ENCODE measurements at places on chromosomes 5 and 9.

DNA sequence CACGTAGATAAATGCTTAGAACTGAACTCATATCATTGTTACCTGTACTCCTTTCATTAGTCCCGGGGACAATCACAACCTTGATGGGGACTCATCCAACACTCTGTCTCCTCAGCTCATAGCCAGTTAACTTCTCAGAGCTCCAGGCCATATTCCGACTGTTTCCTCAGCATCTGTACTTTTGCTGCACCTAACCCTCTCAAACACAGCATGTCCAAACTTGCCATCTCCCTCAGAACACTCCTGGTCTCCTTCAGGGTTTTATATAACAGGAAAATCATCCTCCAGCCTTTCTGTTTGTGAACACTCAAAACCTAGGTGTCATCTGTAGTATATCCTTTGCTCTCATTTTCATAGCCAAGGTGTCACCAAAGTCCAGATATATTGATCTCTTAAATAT is 150.5 kb downstream of the CDH6 start:
- DNase-seq, result no peak

- DNase-seq, result no peak
Measured at GRCh38 chr5:176817841-176818377, 7.5 kb downstream of the UNC5A start.

GRCh38 chr5:133524666-133525065 is 87.7 kb downstream of the FSTL4 start:
- no peak for DNase-seq

- DNase-seq, result no peak
Measured at GRCh38 chr9:95024097-95024671, 293.3 kb downstream of the FANCC start.

DNA sequence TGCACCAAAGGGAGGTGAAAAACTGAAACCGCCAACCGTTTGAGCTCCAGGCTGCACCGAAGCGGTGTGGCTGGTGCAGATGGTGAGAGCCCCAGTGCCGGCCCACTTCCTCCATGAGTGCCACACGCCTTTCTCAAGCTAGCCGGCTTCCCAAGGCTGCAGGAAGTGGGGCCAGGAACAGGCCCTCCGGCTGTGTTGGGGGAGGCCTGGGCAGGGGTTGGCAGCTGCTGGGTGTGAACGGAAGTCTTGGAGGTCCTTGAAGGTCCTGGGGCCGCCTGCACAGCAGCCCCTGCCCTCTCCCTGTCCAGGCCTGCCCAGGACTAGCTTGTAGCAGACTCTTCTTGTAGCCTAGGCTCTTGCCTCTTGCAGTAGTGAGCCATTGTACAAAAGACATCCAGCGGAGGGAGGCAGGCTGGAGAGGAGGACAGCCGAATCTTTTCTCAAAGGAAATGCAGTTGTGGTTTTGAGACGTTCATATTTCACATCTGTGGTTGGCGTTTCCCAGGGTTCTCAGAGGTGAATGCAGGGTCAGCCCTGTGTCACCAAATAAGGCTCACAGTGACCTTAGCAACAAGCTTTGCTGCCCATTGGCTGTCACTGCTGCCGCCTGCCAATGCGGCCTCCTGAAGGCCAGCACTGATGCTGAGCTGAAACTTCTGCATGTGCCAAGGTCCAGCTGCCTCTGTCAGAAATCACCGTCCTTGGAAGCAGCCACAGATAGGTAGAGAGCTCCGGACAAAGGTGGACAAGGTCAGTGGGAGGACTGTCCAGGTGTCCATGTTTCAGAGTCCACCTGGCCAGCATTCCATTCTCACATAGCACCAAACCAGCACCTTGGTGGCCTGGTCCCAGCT is 23.9 kb downstream of the IRF1 start:
- DNase-seq, result no peak

- DNase-seq, result no peak
Measured at GRCh38 chr5:19534751-19535150, 453.2 kb downstream of the CDH18 start.

DNA sequence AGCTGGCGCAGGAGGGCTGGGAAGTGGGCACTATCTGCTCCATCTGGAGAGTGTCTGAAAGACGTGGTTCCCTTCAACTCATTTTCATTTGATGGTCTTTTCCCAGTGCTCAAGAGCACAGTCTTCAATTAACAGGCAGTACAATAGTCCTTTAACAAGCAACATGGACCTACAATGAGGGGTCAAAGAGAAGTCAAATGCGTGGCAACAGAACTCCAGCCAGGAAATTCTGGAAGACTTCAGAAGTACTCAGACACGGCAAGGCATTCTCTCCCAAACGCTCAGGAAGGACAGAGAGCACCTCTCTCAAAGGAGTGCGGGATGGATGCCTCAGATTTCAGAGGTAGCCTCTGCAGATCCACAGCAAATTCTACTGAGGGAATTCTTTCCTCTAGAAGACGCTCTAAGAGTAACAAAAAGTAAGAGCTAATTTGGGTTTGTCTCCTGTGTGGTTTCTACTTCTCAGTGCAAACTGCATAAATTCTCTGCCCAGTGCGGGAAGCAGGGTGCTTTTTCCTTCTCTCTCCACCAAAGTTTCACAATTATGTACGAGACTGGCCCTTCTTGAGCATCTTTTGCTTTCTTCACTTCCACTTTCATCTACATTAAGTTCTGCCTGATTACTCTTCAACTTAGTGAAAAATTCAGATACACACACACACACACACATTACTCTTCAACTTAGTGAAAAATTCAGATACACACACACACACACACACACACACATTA is 56.4 kb downstream of the LHFPL2 start:
- DNase-seq, result no peak

DNA sequence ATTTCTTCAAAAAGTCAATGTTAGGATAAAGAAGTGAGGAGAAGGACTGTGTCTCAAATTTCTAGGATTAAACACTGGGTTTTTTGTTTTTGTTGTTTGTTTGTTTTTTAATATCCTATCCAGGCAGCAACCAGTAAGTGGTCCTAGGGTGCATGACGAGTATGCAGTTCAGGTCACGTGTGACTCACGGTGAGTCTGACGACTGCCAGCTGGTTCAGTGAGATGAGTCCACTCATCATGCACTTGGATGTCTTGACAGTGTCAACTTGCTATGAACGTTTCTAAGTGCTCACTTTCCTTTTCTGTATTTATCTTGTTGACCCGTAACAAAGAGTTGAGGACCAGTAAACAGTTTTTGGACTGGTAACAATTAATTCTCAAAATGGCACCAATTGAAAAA is 32.7 kb downstream of the ATG10 start:
- DNase-seq, result no peak

GRCh38 chr5:146105477-146105876 is at the start of gene PLAC8L1:
Gene PLAC8L1 (minus strand): TSS chr5:146105577. CDS start chr5:146104311, 1,266 bp downstream.
- DNase-seq, result no peak

DNA sequence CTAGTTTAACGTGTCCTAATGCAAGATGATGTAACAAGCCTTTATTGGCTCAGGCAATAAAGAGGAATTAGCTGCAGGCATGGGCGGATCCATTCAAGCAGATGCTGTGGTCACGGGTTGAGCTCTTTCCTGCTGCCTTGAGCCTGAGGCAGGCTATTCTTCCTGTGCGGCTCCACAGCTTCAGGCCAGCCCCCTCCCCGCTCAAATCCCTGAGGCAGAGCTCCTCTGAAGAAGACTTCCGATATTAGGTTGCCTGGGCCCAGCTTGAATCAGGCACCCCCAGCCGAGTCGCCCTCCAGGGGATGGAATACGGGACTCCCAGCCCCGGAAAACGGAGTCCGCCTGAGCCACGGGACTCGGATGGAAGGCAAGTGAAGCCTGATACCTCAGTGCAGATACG is 95.0 kb upstream of the RUFY1 start:
- DNase-seq, result no peak

DNA sequence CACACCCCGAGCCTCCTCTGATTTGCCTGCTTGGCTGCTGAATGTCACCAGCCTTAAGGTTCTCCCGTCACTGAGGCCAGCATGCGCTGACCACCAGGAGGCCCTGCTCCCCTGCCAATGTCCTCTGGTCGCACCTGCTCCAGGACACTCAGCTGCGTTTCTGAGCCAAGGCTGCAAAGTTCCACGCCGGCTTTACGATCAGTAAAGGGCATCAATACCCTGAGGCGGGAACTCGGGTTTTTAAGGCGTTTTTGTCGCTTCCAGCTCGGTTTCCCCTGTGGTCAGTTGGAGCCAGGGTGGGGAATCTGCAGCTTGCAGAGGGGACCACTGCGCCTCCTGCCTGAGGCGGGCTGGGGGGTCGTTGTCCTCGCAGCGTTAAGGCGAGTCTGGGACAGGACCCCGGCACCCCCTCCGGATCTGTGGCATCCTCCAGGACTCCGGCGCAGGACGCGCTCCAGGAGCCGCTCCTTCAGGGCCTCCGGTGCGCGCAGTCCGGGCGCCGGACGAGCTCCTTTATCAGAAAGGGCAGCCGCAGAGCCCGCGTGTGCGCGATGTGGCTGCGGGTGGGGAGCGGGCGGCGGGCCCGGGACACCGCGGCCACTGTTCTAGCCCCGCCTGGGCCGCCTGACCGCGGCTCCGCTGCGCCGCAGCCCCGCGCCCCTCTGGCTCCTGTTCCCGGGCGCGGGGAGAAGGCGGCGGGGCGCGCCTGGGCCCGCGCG is 24.1 kb upstream of the FLT4 start:
- no peak for DNase-seq

- DNase-seq, result no peak
Measured at GRCh38 chr5:109080896-109081295, 328.9 kb downstream of the PJA2 start.

DNA sequence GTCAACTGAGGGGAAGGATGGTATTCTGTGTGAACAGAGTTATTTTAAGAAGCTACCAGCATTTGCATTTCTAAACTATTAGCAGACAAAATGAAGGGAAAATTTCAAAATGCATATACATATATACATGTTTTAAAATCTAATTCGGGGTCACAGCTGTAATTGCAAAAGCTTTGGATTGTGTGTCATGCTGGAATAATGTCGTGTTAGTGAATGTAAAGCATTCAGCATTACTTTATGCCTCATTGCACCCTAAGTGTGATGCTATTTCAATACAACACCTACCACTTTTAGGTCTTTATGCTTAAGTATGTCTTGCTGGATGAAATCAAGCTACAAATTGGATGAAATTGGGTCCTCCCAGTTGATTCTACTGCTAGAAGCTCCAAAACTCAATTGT is 687.6 kb upstream of the MEF2C start:
- no peak for DNase-seq

DNA sequence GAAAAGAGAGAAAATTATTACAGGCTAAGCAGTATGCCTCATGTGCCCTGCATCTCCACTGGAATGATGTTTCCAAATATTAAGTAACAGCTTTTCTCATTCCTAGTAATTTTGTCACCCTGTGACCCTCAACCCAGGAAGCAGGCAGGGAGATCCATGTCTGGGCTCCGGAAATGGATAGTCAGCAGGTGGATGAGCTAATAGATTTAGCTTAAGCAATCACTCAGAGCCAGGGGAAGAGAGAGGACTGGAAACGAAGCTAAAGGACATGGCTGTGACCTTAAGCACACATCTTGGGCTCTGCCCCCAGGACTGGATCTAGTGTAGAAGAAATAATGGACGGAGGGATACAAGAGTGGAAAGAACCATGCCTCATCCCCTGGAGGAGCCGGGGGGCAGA is 89.5 kb downstream of the ARSB start:
- no peak for DNase-seq

DNA sequence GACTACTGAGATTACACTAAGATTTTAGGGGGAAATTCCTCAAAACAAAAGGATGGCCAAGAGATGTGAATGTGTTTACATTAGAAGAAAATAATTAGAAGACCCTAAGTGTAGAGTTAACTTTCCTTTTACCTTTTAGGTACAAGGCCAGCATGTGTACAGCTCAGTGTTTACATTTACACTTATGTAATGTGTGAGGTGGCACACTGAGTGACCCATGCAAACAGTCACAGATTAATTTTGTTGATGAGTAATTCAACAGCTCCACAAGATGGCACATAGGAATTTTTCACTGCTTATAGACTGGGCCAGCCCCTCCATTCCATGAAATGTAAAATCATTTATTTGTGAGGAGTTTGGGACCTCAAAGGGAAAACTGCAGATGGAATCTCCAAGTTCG is 90.1 kb upstream of the SLC12A2 start:
- no peak for DNase-seq

- DNase-seq, result no peak
Measured at GRCh38 chr5:95401626-95402025, 10.5 kb downstream of the FAM81B start.

Data from cortex of kidney (tissue), 1 donor.